ENCODE measurements at places on chromosomes 2 and 18.

DNA sequence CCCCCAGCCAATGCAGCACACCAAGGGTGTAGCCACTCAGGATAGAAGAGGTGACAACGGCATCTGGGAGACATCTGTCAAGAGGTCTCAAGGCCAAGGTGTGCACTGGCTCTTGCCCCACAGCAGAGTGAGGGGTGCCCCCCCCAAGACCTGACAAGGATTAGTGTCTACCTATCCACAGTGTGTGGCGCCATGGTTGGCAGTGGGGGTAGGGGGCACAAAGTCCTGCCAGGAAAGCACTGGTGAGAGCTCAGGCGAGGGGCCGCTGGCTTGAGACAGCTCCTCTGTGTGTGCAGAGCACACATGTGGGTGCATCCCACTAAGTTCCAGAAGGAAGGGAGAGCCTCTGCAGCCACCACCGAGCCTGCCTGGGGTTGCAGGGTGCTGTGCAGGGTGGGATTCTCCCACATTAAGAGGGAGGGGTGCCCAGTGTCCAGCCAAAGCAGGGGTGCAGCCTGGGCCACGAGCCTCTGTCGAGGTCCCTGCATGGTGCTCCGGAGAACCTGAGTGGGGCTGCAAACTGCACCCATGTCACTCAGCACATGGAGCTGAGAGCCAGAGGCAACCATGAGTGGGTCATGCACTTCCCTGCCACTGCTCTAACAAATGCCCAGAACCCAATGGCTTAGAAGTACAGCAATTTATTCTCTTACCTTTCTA lies 311.2 kb upstream of the HDAC4 start:
- DNase-seq = no peak

DNA sequence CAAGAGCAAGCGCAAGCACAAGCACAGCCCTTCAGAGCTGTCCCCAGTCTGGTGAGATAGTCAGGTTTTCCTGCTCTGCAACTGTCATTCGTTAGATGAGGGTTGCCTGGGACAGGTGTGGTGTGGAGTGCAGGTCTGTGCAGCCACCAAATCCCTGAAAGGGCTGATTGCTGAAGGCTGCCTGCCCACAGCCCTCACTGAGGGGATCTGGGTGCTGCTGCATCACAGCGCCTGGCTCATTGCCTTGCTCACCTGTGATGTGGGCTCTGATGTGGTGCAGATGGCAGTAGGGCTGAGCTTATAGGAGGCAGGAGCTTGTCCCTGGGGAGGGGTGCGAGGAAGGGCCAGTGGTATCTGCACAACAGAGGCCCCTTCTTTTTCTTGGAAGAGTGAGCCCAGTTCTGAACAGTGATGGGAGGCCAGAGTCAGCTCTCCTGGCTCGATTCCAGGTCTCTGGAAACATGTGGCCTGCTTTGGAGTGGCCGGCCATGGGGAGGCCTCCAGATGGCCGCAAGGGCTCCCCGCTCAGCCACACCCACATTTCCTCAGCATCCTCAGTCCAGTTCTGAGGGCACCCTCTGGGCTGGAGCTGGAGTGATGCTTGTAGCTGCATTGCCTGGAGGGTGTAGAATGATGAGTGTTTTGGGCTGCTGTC lies 11.4 kb downstream of the UBE2F start:
- DNase-seq = peak; percentile 83

DNA sequence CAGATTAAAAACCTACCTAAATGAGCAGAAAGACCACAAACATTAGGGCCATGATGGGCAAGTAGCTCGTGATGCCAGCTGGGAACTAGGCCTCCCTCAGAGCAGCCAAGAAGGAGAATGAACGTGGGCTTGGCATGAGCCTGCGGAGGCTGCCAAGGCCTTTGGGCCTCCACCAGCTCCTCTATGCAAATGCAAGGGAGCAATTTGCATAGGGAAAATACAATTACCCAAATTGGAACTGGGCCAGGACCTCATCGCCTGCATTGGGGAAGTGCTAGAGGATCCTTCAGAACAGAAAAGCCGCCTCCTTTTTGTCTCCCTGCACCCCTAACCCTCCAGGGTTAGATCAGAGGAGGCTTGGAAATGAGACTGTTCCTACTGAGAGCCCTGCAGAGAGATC lies 326.4 kb downstream of the SMAD2 start:
- DNase-seq = no peak

GRCh38 chr2:152558158-152558984 lies 158.9 kb downstream of the PRPF40A start:
- DNase-seq = no peak

- no peak for DNase-seq
These were observed 45.5 kb upstream of the TNFRSF11A start for GRCh38 chr18:62279561-62279960.

GRCh38 chr2:233131936-233132720 lies 72.0 kb downstream of the INPP5D start:
- no peak for DNase-seq

DNA sequence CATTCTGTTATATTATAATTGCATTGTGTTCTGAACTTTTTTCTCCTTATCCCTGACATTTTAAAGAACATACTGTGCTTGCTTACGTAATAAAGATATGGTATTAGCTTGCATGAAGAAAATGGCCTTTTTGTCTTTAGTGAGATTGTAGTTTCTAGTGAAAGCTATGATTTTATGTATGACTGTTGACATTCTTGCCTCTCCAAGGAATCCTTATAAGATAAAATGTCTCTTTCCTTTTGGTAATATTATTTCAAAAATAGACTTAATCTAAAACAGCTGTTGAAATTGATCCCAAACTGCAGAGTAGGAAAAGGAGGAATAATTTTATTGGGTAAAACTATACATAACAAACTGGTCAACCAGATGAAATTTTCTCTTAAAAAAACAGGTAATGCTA lies 40.8 kb upstream of the CCDC102B start:
- no peak for DNase-seq

DNA sequence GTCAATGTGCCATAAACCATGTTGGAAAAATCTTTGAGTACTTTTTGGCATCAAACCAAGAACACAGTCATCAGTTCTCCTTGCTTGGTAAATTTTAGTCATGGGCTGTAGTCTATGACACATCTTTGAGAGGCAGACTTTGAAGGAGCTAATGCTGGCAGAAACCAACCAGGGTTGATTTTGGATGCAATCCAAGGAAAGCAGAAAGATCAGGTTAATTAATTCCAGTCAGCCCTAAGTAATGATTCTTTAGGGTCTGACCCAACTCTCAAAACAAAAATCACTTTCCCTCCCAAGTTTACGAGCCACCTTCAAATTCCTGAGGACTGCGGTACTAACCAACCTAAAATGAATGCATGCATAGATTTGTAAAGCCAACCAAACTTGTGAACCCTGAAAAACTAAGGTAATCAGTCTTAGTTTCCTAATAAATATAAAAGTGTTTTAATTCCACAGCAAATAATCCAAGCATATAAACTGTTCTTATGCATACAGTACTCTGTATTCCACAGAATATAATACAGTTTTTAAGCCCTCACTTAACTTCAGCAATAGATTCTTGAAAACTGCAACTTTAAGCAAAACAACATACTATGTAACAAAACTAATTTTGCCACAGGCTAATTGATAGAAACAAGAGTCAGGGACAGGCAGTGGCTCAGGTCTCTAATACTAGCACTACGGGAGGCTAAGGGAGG lies 22.0 kb downstream of the AP1S3 start:
- DNase-seq = no peak
